ENCODE measurements at places on chromosomes 4 and X.

DNA sequence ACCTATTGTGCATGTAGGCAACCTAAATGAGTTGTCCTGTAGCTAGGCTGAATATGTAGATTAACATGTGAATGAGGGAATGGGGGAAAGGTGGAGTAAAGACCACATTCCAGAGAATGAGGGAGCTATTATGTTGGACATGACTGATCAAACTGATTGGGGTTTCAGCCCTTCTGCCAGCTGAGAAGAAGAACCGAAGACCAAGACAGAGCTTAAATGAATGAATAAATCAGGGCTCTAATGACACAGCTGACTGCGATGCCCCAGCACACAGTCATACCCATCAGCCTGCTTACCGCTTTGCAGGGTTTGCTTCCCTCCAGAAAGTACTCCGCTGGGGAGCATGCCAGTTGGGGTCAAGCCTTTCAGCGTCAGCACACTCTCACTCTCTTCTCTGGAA, 315.4 kb downstream of the PPP3CA start:
- no peak for DNase-seq

DNA sequence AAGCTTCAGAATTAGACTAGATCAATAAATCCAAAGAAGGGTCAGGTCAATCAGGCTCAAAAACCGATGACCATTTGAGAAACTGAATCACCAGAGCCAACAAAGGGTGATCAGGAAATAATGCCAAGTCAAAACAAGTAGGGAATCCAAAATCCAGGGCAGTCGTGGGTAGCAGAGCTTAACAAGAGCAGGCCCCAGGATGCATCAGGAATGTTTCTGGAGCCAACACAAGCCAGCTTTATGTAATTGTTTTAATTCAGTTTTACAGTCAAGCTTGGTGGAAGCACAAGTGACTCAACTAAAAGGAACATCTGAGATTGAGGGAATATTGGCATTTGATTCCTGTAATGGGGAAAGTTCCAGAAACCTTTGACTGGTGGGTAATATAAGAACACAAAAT, 237.9 kb upstream of the EDA2R start:
- no peak for DNase-seq

DNA sequence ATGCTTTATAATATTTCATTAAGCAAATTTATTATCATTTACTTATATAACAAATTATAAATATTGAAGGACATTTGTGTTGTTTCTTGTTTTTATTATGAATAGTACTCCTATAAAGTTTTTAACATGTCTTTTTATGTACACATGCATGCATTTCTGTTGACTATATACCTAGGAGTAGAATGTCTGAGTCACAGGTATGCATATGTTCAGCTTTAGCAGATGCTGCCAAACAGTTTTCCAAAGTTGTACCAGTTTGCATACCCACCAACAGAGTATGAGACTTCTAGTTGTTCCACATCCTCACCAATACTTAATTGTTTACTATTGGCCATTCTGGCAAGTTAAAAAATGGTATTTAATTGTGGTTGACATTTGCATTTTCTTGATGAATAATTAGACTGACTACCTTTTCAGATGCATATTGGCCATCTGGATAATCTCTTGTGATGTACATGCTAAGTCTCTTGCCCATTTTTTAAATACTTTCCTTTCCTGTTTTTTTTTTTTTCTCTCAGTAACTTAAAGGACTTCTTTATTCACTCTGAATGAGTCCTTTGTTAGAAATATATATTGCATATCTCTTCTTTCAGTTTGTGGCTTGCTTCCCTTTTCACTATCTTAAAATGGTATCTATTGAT, 132.2 kb upstream of the TRIM2 start:
- no peak for DNase-seq

- DNase-seq, result peak; percentile 95
Measured at GRCh38 chr4:6200011-6200921, at the start of gene JAKMIP1. TSS of gene JAKMIP1 (minus strand) at chr4:6200549. CDS start at chr4:6112850, 87,699 bp downstream.

DNA sequence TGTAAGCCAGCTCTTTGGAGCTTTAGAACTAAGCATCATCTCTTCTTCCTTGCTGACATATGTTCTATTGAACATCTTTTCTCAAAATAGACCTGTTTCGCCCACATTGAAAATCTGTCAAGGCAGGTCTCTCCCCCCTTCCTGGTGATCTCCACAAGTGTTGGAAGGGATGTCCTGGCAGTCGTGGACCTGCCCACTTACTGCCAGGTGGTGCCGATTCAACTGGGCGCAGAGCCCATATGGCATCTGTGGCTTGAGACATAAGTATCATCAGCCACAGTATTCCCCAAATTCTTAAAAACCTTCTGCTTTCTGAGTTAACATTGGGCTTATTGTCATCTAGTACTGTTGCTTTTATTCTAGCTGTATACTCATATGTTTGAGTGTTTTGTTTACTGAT, 969.3 kb upstream of the FTHL17 start:
- no peak for DNase-seq

- DNase-seq, result no peak
Measured at GRCh38 chr4:73650250-73650649, 30.0 kb upstream of the RASSF6 start.
